NCI-H1105 treated with DMSO at 0.1 percent for 48 hours (cell line): ENCODE measurements at places on chromosomes 4 and X.

DNA sequence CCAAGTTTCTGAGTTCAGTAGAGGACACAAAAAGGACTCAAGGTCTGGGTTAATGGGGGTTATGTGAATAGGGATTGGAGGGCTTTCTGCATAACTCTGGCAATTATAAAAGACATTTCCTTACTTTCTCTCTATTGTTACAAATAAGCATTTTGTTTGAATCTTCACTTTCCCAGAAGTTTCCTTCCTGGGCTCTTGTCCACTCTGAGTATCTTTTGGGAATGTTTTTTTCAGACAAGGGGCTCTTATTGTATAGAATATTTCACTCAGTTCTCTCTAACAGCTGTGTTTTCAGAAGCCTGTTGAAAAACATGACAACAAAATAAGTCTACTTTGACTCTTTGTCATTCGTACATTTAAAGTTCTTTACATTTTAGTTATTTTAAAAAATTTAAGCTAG, 57.6 kb upstream of the MAP9 start:
- DNase-seq = no peak

GRCh38 chr4:25481648-25482047, 104.6 kb downstream of the ANAPC4 start:
- DNase-seq = no peak

- DNase-seq = no peak
These were observed 51.4 kb downstream of the CPZ start for GRCh38 chr4:8643986-8644385.

DNA sequence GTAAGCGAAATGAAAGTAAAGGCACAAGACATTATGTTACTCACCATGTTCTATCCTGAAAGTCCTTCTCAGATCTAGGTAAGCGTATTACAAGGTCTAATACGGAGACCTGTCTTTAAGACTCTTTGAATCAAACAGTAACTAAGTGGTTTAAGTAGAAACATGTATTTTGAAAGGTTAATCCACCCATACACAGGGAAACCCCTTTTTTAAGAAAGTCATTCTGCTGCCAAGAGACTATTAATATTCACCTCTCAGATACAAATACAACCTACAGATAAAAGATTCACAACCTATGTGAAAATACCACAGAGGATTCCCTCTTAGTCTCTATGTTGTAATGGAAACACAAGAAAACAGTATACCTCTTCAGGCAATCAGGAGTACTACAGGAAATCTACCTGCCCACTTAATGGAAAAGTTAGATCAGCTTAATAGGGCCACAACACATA, 63.2 kb upstream of the TNIP3 start:
- no peak for DNase-seq

DNA sequence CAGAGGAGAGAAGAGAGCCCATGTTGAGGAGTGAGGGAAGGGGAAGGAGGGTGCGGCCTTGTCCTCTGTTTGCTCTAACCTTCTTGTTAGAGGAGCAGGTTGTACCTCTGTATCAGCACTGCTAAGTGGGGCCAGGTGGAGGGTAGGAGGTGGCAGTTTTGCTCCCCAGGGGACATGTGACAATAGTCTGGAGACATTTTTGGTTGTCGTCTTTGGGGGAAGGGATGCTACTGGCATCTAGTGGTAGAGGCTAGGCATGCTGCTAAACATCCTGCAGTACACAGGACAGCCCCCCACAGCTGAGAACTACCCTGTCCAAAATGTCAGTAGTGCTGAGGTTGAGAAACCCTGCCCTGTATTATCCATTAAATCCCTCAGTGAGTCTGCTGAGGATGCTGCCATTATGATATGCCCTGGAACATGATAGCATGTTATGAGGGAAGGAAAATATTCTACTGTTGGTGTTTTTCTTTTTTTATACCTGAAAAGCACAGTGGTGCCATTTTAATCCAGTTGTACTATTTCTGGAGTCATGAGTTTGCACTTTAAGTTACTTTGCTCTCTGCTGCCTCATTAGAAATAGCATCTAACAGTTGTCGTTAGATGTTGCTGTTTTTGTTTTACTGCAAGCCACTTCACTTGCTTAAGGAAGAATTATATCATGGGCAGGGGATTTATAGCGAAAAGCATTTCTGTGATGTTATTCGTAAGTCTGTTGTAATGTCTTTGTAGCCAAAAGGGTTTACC, 90.6 kb downstream of the LRP2BP start:
- DNase-seq = no peak

DNA sequence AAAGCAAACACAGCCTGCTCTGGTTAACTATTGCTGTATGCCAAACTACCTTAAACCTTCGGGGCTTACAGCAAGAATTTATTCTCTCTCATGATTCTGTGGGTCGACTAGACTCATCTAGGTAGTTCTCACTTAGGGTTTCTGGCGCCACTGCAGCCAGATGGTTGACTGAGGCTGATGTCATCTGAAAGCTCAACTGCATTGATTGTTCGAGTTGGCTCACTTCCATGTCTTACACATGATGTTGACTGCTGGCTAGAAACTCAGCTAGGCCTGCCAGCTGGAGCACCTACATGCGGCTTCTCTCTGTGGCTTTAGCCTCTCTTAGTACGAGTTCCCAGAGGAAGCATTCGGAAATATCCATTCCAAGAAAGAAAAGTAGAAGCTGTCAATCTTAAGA, 103.2 kb downstream of the SRPX start:
- DNase-seq = no peak

DNA sequence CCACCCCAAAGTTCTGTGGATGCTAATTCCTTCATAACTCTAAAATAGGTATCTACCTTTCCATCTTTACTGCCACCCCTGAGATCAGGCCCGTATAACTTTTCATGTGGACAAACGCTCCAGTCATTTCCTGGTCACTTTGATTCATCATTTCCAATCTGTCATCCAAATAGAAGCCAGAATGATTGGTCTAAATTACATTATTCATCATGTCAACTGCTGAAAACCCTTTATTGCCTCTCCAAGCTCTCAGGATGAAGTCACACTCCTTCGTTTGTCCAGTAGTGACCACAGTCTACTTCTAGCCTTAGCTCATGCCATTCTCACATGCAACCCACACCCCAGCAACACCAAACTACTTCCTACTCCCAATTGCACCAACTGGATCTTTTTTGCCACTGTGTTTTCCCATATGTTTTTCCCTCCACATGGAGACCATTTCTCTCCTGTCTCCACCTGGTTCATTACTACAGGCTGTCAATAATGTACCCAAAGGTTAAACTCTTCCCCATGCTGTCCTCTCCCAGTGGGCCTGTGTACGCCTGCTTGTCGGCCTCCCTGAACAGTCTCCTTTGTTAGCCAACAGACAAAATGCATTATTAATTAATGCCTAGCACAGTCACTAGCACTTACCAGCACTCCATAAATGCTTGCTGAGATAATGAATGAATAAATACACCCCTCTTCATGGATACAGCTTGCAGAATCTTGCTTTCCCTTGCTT, 382.6 kb upstream of the NOCT start:
- peak; percentile 43 for DNase-seq
